NCI-H526 (cell line): ENCODE measurements at places on chromosomes 6 and 20.
A peak's percentile ranks its signal among the peaks of the same experiment; 100 is the strongest.

DNA sequence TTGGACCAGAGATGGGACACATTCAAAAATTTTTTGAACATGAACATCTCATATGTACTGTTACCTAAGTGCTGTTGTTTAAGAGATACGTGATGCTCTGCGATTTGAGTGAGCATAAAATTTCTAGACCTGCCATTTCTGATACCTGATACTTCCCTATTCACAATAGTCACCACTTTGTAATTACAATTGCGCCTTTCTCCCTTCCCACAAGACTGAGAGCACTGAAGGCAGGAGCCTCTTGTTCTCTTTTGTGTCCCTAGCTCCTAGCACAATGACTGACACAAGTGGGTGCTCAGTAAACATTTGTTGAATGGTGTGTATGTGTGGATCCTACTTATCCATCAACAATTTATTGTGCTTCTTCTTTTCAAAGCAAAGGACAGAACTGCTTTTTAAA lies 92.8 kb upstream of the TMEM30A start:
- DNase-seq = no peak

GRCh38 chr20:17912916-17913315 lies 55.7 kb downstream of the SNX5 start:
- DNase-seq = no peak

DNA sequence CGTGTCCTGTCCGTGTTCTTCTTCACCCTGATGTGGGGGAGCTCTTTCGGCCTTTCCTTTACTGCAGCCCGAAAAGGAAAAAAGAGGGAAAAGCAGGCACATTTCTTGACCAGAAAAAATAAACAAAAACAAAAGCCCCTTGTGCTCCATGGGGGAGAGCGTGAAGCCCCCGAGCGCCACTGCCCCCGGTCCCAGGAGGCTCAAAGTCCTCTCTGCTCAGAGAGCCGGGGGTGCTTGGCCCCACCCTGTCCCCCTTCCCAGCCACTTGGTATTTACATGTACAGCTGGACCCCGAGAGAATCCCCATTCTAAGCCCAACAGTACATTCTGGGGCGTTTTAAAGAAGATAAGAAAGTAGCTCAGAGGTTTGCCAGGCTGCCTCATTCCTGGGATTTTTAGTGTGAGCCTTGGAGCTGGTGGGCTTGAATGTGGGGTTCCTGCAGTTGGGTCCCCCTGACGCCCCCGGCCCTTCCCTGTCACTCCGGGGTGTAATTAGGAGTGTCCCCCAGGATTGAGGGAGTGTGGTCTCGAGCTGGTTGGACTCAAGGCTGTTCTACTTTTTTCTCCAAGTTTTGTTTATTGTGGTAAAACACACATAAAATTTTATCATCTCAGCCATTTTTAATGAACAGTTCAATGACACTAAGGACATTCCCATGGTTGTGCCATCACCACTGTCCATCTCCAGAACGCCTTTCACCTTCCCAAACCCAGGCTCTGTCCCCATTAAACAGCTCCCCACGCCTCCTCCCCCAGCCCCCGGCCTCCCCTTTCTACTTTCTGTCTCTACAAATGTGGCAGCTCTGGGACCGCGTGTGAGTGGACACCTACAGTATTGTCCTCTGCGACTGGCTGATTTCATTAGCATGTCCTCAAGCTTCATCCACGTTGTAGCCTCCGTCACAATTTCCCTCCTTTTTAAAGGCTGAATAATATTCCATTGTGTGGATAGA lies 55.7 kb upstream of the BHLHE23 start:
- no peak for DNase-seq

DNA sequence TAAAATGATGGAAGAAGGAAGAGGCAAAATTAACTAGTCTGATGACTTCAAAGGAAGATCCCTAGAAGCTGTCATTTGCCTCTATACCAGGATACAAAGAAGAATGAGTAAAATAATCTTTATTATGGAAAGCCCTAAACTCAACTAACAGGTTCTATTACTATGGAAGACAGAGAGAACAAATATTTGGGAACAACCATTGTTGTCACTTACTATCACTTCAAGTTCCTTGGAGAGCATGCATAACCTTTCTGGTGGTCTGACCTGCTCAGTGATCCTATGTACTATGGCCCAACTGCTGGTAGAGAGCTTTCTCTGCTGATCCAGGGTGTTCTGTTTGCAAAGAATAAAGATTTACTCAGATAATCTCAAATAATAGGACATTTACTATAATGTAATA lies 62.8 kb upstream of the TASP1 start:
- DNase-seq = no peak

DNA sequence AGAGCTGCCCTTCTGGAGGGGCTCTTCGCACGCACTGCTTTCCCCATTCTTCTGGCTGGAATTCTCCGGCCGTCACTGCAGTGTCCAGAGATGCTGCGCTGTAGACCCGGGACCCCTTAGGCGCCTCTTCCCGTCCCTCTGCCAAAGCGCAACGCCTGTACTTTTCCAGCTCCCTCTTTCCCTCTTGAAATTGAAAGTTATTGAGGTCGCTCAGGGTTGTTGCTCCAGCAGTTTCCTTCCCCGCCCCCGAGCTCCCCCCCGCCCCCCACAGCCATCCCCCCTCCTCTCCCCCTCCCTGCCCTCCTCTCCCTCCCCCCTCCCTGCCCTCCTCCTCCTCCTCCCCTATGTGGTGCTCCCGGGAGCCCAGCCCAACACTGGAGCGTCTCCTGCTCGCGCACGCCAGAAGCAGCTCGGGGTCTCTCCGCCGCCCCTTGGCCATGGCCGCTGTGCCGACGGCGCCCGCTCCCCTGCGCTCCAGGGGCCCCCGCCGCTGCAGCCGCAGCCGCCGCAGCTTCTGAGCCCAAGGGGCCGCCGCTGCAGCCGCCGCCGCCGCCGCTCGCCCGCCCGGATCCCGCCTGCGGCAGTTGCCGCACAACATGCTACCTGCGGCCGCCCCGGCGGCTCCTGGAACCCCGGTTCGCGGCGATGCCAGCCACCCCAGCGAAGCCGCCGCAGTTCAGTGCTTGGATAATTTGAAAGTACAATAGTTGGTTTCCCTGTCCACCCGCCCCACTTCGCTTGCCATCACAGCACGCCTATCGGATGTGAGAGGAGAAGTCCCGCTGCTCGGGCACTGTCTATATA lies at the start of gene RSPO3:
Gene RSPO3, plus strand, starts transcription at position 374 of the 804 bp plus-strand sequence. CDS start 522 bp downstream, outside the sequence.
- DNase-seq = no peak

DNA sequence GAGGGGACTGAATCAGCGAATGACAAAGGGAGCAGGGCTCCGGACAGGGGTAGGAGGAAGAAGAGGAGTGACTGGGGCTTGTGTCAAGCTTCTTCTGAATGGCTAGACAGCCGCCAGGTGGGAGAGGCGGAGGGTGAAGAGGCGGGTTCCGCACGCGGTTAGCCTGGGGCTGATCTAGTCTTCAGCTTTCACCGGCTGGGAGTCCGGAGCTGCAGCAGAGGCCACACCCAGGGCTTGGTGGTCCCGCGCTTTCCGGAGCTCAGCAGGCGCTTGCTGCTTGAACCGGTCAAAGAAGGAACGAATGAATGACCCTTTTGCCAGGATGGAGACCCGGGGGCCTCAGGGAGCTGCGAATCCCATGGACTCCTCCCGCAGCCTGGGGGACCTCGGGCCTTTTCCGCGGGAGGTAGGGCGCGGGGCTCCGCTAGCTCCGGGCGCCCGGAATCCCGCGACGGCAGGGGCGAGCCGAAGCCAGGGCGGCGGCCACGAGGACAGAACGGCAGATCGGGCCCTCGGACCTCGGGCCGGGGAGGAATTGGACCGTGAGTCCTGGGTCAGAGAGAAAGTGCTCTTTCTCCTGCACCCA lies at the start of gene C6orf141:
Gene C6orf141, plus strand, starts transcription at position 177 of the 586 bp plus-strand sequence. Its CDS starts 125 bp downstream, at position 302.
- peak; percentile 55 for DNase-seq

DNA sequence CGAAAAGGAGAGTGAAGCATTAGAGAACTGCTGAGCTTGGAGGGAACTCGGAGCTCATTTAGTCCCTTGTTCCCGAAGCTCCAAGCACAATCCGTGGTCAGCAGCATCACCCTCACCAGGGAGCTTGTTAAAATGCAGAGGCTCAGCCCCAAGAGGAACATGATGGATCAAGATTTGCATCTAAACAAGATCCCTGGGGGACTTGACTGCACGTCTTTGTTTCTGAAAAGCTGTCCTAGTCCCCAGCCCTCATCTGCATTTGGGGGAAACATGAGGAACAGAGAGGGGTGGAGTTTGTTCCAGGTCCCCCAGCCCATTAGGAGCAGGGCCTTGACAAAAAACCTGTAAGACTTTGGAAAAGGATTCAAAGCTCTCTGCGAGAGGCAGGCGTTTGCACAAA lies 4.1 kb upstream of the LBP start:
- DNase-seq = peak; percentile 74

GRCh38 chr6:97697456-97697855 lies 414.4 kb upstream of the MMS22L start:
- DNase-seq = no peak

DNA sequence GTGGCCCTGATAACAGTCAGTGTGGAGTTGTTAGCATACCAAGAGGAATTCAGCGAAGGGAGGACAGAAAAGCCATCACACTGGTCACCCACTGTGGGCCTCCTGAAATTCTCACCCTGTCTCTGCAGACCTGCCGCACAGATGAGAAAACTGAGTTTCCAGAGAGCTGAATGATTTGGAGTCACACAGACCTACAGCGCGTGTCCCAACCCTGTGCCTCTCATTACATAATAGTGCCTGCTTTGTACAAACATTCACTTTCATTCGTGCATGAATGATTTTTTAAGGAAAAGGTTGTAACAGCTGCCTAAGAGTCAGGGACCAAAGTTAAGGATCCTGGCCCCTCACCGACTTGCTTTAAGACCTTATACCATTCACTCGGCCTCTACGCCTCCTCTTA lies 62.7 kb downstream of the THBS2 start:
- DNase-seq = no peak

DNA sequence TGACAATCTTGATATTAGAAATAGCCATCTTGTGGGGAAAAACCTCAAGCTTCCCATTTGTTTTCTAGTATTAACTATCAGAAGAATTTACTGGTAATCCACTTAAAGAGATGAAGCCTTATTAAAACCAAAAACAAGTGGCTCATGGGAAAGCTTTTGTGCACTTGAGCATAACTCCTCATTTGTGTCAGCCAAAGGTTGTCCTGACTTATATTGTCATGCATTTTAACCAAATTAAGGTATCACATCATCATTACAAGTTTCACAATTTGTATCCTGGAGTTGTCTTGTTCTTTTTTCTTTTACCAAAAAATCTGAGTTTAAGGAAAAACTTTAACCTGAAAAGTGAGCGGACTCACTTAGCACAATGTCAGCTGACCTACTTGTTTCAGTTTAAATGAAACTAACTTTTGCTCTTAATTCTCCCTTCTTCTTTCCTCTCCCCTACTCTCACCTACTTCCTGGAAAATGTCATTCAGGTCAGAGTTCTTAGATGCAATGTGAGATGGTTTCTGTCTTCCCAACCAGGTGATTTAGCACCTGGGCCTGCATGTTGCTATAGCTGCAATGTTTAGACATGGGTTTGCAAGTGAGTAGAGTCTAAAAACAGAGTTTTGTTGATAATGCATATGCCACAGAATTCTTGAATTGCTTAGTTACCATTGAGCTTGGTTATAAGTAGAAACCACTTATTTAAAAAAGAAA lies 82.8 kb downstream of the TNFAIP3 start:
- no peak for DNase-seq

- DNase-seq = no peak
Observed at GRCh38 chr6:41546475-41546865, 289 bp downstream of the FOXP4 start.

DNA sequence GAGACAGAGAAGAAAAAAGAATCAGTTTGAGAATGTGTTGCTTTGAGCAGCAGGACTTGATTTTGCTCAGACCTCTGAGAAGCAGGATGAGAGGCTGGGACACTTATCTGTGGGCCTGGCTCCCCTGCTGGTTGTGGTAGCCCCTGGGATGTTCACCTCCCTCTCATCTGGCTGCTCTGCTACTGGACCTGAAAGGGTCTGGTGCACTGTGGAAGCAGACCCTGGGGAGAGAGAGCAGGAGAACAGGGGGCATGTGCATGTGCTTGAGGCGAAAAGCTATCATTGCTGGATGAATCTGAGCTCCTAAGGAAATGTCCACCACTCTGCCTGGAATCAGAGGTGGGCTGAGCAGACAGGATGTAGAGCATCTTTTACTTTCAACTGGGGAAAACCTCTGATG lies 161.1 kb downstream of the SCP2D1 start:
- DNase-seq = no peak

- no peak for DNase-seq
Observed at GRCh38 chr6:168686029-168686738, 245.2 kb downstream of the SMOC2 start.

DNA sequence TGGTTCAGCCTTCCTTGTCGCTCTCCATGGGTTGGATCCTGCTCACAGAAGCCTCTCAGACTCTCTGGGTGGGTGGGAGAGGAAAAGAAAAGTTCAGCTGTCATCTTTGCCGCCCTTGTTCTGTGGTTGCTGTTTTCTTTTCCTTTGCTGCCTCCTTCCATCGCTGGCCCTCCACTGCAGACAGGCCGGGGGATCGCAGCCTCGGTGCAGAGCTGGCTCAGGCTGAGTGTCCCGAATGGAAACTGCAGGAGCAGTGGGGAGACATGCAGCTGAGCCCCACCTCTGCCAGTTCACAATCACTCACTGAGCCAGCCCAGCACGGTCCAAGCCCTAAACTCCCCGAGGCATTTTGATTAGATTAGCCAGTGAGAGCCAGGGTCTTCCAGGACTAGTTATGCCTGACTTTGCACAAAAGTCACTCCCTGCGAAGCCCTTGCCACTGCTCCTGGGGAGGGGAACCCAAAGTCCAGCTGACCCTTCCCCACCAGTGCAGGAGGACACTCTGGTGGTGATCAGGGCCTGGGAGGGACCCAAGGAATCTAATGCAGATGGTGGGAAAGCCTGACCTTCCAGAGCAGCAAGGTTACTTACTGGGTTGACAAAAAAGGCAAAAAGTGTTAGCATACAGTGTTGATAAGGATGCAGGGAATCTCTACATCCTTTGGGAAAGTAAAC lies 14.0 kb downstream of the NRN1 start:
- no peak for DNase-seq

DNA sequence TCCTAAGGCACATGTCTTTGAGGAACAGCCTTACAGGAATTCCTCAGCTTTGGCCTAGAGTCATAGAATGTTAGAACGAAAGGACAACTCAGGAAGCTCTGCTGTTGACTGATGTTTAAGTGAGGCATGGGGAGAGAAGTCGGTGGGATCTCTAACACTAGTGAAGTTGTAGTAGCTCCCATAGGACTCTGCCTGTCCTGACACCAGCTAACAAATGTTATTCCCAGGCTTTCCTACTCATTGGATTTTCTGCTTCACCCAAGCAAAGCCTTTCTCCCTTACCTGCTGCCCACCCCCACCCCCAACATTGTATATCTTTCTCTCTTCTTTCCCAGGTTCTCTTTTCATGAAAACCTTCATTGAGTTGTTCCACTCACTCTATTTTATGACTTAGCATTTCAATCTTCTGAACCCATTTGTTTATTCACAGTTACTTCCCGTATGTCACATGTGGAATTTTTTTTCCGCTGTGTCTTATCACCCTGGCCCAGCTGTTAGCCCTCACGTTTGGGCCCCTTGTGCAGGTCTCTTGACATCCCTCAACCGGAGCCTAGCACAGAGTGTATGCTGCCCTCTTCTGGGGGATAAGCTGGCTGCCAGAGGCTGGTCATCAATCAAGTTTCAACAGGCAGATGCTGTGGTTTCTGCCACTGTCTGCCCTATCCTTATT lies 39.2 kb upstream of the RNF8 start:
- DNase-seq = peak; percentile 14
